Hematopoietic multipotent progenitor cell treated with erythropoietin and hydrocortisone succinate and interleukin-3 and kit ligand, for 17 days (in vitro differentiated cells): ENCODE measurements at places on chromosomes 6 and 20.

DNA sequence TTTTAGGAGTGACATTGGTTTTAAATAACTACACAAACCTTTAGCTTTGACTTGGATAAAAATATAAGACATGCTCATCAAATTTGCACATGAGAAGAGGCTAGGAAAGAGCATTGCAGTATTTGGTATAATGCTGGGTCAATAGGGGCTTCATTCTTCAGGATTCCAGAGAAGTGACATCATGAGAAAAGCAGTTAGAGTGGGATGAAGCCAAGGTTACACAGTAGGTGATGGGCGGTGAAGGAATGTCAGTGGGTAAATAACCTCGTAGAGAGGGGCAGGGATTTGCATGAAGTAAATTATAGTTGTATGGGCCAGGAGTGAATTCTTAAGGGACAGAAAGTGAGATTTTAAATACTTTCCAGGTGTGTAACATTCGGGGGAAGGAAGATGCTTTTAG, 216.2 kb downstream of the RFPL4B start:
- no peak for DNase-seq

DNA sequence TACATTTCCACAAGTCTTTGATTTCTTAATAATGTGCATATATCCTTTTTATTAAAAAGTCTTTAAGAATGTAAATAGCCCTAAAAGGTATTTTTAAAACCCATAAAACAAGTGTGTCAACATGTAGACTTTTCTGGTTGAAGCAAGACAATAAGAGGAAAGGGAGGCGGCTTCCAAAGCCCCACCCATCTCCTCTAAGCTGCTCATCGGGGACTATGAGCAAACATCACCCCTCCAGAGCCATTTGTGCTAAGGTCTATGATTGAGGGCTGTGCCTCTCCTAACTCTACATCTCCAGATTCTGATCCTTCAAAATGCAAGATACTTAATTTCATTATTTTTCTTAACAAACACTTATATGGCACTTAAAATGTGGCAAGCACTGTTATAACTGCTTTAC, 2.5 kb upstream of the NAA20 start:
- DNase-seq, result no peak

DNA sequence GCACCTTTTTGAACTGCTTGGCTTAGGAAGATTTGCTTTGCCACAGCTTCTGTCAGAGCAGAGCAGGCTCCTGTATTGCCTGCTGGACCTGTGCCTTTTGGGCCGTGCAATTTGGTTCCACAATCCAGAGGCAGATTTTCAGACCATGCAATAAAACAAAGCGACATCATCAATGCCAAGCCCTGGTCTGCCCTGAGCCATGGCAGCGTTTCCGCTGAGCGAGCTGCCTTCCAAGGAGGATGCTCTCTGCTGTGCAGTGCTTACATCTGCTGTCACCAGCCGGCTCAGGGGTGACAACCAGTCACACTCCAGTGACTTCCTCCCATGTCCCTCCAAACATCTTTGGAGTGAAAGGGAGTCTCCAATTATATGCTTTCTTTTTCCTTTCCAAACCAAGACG, 282.2 kb downstream of the CDH26 start:
- no peak for DNase-seq

- DNase-seq, result no peak
Observed at GRCh38 chr6:87430499-87430898, 22.7 kb downstream of the CFAP206 start.

DNA sequence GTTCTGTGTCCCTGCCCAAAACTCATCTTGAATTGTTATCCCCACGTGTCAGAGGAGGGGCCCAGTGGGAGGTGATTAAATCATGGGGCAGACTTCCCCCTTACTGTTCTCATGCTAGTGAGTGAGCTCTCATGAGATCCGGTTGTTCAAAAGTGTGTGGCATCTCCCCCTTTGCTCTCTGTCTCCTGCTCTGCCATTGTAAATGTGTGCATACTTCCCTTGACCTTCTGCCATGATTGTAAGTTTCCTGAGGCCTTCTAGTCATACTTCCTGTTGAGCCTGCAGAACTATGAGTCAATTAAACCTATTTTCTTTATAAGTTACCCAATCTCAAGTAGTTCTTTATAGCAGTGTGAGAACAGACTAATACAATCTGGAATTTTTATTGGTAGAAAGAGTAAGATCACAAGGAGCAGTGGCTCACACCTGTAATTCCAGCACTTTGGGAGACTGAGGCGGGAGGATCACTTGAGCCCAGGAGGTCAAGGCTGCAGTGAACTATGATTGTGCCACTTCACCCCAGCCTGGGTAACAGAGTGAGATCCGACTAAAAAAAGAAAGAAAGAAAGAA, 47.1 kb upstream of the SLC22A16 start:
- DNase-seq, result no peak

GRCh38 chr6:157981395-157982101, at the start of gene SYNJ2:
Gene SYNJ2 (plus strand): TSS chr6:157981863. CDS start chr6:157981962, 99 bp downstream.
- peak; percentile 42 for DNase-seq

- no peak for DNase-seq
Observed at GRCh38 chr6:87654875-87655454, 47.1 kb downstream of the AKIRIN2 start.

DNA sequence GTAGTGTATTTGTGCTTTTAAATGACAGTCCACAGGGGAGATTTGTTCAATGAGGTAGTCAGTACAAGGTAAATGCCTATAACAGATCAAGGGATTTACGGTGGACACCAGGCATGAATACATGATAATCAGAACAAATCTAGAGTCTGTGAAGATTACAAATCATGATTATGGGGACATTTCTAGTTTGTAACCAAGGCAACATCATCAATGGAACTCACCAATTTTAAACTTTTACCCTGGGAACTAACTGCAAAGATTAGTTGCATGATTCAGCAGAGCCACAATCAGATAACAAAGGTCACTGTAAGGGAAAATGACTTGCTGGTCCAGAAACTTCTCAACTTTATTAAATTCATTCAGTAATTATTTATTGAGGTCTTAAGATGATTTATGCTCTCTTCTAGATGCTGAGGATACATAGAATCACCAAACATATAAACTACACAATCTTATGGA, at the start of gene CRISP1:
Gene CRISP1 (minus strand): TSS at position 51 of the 459 bp plus-strand sequence. CDS start 9,135 bp downstream, outside the sequence.
- no peak for DNase-seq

- no peak for DNase-seq
Observed at GRCh38 chr6:3468585-3468984, 11.7 kb upstream of the SLC22A23 start.

DNA sequence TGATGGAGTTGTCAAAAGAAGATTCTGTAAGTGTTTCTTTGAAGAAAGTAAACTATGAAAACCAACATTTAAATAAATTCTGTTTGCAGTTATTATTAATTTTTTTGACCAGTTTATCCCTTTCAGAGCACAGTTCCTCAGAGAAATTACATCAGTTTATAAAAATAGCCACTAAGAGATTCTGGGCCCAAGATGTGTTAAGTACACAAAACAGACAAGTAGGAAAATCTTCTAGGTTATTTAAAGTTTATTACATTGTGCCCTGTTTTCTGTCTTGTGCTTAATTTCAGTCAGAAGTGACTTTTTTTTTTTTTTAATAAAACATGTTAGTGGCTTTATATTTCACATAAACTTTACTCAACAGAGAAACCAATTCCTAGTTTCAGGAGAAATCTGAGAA, 72.3 kb downstream of the ECT2L start:
- no peak for DNase-seq

DNA sequence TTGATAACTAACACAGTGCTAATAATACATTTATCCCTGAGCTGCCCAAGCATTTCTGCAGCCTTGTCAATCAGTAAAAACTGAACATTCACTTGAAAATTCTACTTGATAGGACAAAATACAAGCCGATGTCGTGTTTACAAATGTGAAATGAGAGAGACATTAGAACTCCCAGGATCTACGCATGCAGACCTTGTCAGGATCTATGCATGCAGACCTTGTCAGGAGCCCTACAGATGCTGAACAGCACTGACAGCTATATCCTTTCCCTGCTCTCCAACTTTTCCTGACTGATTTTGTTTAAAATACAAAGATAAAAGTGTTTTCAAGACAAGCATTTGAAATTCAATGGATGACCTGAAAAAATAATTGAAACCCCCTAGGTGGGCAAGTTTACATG, 28.9 kb downstream of the INSM1 start:
- DNase-seq, result no peak
